ENCODE measurements at places on chromosomes 2 and 18. TPM values are rescaled to one million over a fixed set of nuclear protein-coding genes. Genes with fewer than 3 reads are reported as not detected.

Gene LYPD6B
- total RNA-seq: not detected

Gene GPR75
- 1.4 TPM for total RNA-seq

Gene MAP2
- not detected for total RNA-seq

DNA sequence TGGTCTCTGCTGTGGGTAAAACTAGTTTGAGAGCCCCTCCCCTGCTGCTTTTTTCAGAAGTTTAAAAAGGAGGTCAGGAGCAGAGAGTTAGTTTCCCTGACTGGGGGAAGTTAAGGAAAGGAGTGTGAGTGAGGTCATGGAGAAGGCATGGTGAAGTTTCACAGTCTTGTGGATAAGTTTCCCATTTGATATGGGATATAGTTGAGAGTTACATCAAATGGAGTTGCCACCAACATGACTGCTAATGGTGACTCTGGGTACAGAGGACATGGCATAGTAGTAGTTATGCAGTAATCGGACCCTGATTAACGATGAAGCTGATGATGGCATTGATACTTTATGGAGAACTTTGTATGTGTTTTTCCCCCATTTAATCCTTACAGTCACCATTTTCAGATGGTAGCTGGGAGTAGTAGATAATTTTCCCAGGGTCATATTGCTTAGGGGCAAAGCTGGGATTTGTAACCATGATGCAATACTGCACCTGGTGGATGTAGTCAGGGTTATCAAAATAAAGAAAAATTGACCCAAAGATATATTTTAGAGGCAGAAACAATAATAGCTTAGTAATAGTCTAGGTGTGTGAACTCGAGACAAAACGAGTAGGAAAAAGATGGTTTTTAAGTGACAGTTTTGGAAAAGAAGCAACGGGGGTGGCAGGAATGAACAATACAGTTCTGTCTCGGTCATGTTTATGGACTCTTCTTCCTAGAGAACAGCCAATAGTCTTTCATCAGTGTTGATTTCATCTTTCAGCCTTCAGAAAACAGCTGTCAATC is 74.6 kb downstream of the FMNL2 start:
- H3K27me3 ChIP-seq: peaks cover 26% of the 10 kb centered on the region
- no peak for DNase-seq

DNA sequence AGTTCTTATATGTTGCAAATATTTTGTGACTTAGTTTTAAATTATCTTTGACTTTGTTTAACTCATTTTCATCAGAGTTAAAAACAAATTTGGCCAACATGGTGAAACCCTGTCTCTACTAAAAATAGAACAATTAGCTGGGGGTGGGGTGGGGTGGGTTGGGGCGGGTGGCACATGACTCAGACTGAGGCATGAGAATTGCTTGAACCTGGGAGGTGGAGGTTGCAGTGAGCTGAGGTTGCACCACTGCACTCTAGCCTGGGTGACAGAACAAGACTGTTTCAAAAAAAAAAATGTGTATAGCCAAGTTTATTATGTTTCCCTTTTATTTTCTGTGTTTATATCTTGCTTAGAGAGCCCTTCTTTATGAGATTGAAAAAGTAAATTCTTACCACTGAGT is 14.2 kb upstream of the LIPG start:
- no peak overlapping the region for H3K27ac ChIP-seq
- H3K27me3 ChIP-seq: peaks cover 12% of the 10 kb centered on the region
- H3K4me3 ChIP-seq: no peak overlapping the region

DNA sequence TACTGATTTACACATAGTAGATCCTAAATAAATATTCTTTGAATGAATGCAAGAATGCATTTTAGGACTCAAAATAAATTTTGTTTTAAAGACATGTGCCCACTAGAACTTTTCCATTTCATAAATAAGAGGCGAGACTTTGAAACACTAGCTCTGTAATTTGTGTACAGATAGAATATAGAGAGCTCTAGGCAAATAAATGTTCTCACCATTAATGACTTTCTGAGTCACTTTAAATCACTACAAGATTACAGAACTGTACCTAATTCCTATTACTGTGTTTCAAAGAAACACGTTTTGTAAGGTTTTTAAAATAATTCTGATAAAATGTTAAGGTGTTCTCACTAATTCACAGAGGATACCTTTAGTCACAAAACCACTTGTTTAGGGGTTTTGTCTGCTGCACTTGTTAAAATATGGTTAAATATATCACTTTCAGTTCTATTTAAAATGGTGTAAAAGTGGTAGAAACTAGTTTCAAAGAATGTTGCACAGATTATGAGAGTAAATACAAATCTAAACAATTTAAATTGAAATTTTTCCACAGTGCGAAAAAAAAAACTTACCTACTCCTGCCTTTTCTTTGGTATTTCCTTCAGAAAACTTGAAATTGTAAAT is 158.7 kb upstream of the ZC3H15 start:
- no peak for DNase-seq
- no peaks in the 10 kb centered on the region for H3K4me1 ChIP-seq
- H3K27ac ChIP-seq: no peak overlapping the region
- no peaks in the 10 kb centered on the region for H3K27me3 ChIP-seq
- H3K4me3 ChIP-seq: no peak overlapping the region

- no peak overlapping the region for H3K4me3 ChIP-seq
- H3K27me3 ChIP-seq: no peaks in the 10 kb centered on the region
- no peaks in the 10 kb centered on the region for H3K4me1 ChIP-seq
- DNase-seq: no peak
- H3K36me3 ChIP-seq: no peaks in the 10 kb centered on the region
- no peak overlapping the region for H3K27ac ChIP-seq
Observed at GRCh38 chr18:11366410-11366809, 217.0 kb upstream of the PIEZO2 start.

- no peaks in the 10 kb centered on the region for H3K36me3 ChIP-seq
- no peak overlapping the region for H3K4me3 ChIP-seq
- no peak for DNase-seq
Observed at GRCh38 chr18:8224576-8224975, 384.7 kb upstream of the RAB12 start.

GRCh38 chr2:47512581-47513083 is 109.7 kb downstream of the MSH2 start:
- no peak for DNase-seq
- peaks cover 5% of the 10 kb centered on the region for H3K4me1 ChIP-seq
- H3K4me3 ChIP-seq: no peak overlapping the region
- H3K27me3 ChIP-seq: no peaks in the 10 kb centered on the region

GRCh38 chr2:236946871-236947270 is 138.8 kb upstream of the COPS8 start:
- DNase-seq: no peak
- H3K4me3 ChIP-seq: no peak overlapping the region
- H3K27ac ChIP-seq: no peak overlapping the region
- H3K27me3 ChIP-seq: no peaks in the 10 kb centered on the region
- no peaks in the 10 kb centered on the region for H3K36me3 ChIP-seq

- no peak overlapping the region for H3K4me3 ChIP-seq
- no peaks in the 10 kb centered on the region for H3K27me3 ChIP-seq
- no peak for DNase-seq
- no peaks in the 10 kb centered on the region for H3K36me3 ChIP-seq
- peaks cover 12% of the 10 kb centered on the region for H3K4me1 ChIP-seq
- H3K27ac ChIP-seq: no peak overlapping the region
Observed at GRCh38 chr2:104891145-104891544, 37.2 kb downstream of the POU3F3 start.

- no peak for DNase-seq
- peaks cover 4% of the 10 kb centered on the region for H3K27me3 ChIP-seq
- H3K4me3 ChIP-seq: no peak overlapping the region
- no peak overlapping the region for H3K27ac ChIP-seq
- H3K36me3 ChIP-seq: no peaks in the 10 kb centered on the region
Observed at GRCh38 chr18:59575995-59576394, 121.2 kb downstream of the CCBE1 start.

DNA sequence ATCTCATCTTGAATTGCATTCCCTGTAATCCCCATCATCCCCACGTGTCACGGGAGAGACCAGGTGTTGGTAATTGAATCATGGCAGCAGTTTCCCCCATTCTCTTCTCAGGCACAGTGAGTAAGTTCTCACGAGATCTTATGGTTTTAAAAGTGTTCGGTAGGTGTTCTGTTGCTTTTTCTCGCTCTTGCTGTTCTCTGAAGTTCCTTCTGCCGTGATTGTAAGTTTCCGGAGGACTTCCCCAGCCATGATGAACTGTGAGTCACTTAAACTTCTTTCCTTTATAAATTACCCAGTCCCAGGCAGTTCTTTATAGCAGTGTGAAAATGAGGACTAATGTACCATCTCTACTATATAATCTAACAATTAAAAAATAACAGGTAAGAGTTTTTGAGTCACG is 409.9 kb upstream of the NRXN1 start:
- H3K27ac ChIP-seq: no peak overlapping the region
- no peak for DNase-seq
- H3K27me3 ChIP-seq: no peaks in the 10 kb centered on the region
- H3K4me3 ChIP-seq: no peak overlapping the region

DNA sequence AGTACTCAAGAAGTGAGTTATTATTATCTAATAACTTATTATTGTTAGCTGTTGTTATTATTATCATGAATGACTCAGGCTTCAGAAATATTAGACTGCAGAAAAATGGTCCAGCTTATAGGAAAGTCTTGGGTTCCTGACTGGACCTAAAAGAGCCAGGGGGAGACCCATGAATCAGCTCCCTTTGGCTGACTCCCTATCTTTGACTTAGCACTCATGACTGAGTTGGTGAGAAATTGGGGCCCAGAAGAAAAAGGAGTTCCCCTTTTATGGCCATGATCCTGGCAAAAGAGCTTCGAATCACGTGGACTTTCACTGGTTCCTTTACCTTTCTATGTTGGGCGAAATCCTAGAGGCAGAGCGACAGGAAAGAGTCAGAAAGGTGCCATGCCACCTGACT is 145.8 kb downstream of the MYO3B start:
- DNase-seq: no peak
- no peaks in the 10 kb centered on the region for H3K36me3 ChIP-seq
- peaks cover 15% of the 10 kb centered on the region for H3K27me3 ChIP-seq
- no peak overlapping the region for H3K4me3 ChIP-seq
- H3K27ac ChIP-seq: no peak overlapping the region
- no peaks in the 10 kb centered on the region for H3K4me1 ChIP-seq

DNA sequence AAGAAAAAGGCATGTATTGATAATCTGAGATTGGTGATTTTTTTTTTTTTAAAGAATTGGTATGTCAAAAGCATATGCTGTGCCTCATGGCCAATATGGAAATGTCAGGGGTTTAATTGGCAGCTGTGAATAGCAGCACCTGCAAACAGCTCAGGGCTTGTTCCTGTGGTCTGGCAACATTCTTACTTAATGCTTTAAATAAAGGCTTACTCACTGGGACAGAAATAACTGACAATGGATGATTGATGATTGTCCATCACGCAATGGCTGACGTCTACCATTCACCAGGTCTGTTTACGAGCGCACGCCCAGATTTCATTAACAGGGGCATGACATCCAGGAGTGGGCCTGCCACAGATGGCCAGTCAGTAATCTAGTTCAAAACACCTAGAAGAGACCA is 66.7 kb downstream of the ETAA1 start:
- no peak overlapping the region for H3K27ac ChIP-seq
- H3K27me3 ChIP-seq: no peaks in the 10 kb centered on the region
- no peak for DNase-seq

DNA sequence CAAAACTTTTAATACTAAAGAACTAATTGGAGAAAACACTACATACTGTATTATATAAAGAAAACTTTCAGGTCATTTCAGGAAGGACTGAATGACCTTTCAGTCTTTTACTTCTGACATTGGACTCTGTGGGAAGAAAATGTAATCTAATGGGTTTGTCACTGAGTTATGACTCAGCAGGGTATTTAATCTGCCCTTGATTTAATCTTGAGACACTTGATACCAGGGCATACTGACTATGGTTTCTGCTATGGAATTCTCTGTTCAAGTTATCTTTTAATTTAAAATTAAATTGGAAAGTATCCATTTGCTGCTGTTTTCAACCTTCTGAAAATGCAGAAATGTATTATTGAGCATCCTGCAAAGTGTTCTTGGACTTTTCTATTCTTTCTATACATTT is 354.2 kb upstream of the GALNT5 start:
- no peaks in the 10 kb centered on the region for H3K36me3 ChIP-seq
- no peaks in the 10 kb centered on the region for H3K4me1 ChIP-seq
- H3K27ac ChIP-seq: no peak overlapping the region
- no peak overlapping the region for H3K4me3 ChIP-seq
- DNase-seq: no peak
- H3K27me3 ChIP-seq: peaks cover 25% of the 10 kb centered on the region

DNA sequence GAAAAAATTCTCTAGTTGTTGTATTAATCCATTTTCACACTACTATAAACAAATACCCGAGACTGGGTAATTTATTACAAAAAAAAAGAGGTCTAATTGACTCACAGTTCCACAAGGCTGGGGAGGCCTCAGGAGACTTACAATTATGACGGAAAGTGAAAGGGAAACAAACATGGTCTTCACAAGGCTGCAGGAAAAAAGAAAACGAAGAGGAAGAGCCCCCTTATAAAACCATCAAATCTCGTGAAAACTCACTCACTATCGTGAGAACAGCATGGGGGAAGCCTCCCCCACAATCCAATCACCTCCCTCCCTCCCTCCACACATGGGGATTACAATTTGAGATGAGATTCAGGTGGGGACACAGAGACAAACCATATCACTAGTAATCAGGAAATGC is 61.7 kb upstream of the SPTBN1 start:
- H3K36me3 ChIP-seq: no peaks in the 10 kb centered on the region
- DNase-seq: peak; percentile 1
- no peaks in the 10 kb centered on the region for H3K27me3 ChIP-seq
- H3K4me1 ChIP-seq: peaks cover 8% of the 10 kb centered on the region

- H3K27ac ChIP-seq: no peak overlapping the region
- no peaks in the 10 kb centered on the region for H3K36me3 ChIP-seq
- H3K27me3 ChIP-seq: no peaks in the 10 kb centered on the region
- peaks cover 29% of the 10 kb centered on the region for H3K4me1 ChIP-seq
Observed at GRCh38 chr2:37614061-37614738, 57.2 kb downstream of the CDC42EP3 start.

DNA sequence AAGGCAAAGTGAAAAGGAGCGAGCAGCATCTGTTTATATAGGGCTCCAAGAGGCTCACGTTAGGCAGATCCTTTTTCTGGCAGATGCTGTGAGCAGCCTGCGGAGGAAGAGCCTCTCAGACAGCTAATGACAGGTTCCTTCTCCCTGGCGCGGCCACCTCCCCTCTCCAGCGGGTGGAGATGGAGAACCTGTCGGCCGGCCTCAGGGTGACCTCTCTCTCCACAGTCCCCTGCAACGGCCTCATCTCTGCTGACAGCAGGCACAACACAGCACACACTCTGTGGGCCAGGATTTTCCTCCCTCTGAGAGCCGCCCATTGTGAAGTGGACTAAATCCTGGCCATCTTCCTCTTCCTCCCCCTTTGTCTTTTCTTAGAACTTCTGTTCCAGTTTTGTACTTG is 119.8 kb downstream of the PRKCE start:
- no peaks in the 10 kb centered on the region for H3K36me3 ChIP-seq
- H3K4me3 ChIP-seq: no peak overlapping the region
- H3K27me3 ChIP-seq: no peaks in the 10 kb centered on the region
- H3K4me1 ChIP-seq: peaks cover 3% of the 10 kb centered on the region

- H3K27ac ChIP-seq: no peak overlapping the region
- no peaks in the 10 kb centered on the region for H3K36me3 ChIP-seq
- peaks cover 35% of the 10 kb centered on the region for H3K27me3 ChIP-seq
- no peak for DNase-seq
Observed at GRCh38 chr2:130913891-130914290, 77.2 kb downstream of the ARHGEF4 start.

- H3K27ac ChIP-seq: no peak overlapping the region
- no peaks in the 10 kb centered on the region for H3K4me1 ChIP-seq
- no peak for DNase-seq
- H3K4me3 ChIP-seq: no peak overlapping the region
Observed at GRCh38 chr18:60389314-60389713, 16.7 kb upstream of the MC4R start.
